ENCODE measurements at places on chromosomes 2 and 18.

GRCh38 chr2:202091476-202091875 is 18.4 kb downstream of the KIAA2012 start:
- no peaks in the 10 kb centered on the region for H3K4me1 ChIP-seq
- no peak for DNase-seq
- no peak overlapping the region for H3K4me3 ChIP-seq

DNA sequence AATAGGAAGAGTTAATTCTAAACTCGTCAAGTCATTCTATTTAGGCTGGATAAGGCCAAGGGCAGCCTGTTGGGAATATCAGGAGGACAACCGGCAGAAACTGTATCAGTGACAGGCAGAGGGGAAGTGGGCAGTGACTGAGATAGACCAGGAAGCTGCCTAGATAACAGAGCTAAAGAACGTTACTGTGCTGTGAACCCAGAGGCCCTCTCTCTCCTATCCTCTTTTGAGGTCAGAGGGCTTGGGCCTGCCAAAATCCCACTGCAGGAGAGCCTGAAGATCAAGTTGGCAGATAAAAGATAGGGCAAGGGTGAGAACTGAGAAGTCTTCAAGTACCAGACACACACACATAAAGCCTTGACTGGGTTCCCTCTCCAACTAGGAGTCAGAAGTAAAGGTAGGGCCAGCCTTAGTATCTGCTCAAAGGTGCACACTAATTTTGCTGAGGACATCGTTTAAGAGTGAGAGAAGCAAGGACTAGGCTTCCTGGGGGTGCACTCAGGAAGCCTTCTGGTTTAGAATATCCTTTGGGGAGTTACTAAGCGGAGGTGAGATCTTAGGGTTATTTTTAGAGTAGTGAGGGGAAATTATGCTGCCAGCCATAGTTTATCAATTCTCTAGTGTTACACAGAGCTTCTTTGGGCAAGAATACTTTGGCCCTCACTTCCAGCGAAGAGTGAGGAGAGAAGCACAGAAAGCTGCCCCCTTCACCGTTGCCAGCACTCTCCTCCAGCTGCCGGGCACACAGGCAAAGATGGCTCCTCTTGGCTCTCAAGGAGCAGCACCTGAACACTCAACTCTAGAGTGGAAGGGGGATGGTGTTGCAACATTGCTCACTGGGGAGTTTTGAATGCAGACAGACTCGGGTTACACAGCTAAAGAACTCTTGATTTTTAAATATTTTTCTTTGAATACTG is 9.8 kb downstream of the CAVIN2 start:
- H3K36me3 ChIP-seq: no peaks in the 10 kb centered on the region
- H3K27ac ChIP-seq: no peak overlapping the region
- no peaks in the 10 kb centered on the region for H3K4me1 ChIP-seq
- no peak overlapping the region for H3K4me3 ChIP-seq

- no peak overlapping the region for H3K27ac ChIP-seq
- no peaks in the 10 kb centered on the region for H3K27me3 ChIP-seq
- H3K36me3 ChIP-seq: no peaks in the 10 kb centered on the region
- no peak overlapping the region for H3K4me3 ChIP-seq
Observed at GRCh38 chr2:47751856-47752414, 31.0 kb upstream of the MSH6 start.

DNA sequence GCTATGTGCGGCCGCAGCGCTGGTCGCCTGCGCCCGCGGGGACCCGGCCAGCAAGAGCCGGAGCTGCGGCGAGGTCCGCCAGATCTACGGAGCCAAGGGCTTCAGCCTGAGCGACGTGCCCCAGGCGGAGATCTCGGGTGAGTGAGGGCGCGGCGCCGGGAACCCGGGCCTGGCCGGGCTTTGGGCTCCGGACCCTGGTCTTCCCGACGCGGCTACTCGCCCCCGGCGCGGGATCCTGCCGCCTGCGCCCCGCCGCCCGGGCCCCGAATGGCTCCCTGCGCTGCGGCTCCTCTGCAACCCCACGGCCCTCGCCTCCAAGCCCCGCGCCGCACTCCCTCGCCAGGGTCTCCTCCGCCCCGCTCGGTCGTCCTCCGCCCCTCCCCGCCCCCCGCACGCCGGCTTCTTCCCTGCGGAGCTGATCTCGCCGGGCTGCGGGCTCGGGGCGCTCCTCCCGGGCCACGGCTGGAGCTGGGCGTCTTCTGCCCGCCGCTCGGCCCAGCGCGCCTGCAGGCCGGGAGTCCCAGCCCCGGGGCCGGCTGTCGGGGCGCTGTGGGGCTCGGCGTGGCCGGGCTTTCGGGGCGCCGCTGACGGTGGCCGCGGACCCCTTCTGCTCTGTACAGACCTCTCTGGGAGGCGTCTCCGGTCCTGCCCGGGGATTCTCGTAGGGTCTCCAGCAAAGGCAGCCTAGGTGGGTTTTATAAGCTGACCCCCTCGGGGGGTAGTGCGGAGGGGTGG is 652 bp downstream of the GPC1 start:
- peak overlapping the region; percentile 79 for H3K4me3 ChIP-seq
- peaks cover 62% of the 10 kb centered on the region for H3K27me3 ChIP-seq
- H3K4me1 ChIP-seq: peaks cover 15% of the 10 kb centered on the region
- DNase-seq: no peak
- peak overlapping the region; percentile 9 for H3K27ac ChIP-seq

All from thymus (tissue), 14 donors.